ENCODE measurements at places on chromosomes 4 and X.

DNA sequence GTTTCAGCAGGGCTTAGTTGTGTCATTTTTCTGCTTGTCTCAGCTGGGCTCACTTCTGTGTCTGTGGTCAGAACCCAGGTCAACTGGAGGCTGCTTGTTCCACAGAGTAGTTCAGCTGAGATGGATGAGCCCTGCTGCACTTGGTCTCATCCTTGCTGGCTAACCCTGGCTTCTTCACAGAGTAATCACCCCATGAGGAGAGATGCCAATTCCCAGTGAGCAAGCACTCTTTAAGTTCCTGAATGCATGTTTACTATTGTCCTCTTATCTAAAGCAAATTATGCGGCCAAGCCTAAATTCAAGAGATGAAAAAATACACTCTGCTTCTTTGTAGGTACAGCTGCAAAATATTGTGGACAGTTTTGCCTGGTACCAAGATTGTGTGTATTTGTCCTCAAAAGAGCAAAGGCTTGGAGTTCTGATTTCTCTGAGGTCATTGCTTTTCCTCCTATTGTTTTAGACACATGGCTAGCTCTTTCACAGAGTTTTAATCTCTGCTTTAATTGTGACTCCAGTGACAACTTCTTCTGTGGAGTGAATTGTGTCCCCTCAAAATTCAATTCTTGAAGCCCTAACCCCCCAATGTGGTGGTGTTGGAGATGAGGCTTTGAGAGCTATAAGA lies 236.6 kb upstream of the ANKRD50 start:
- DNase-seq: no peak

GRCh38 chr4:166655705-166656104 lies 578.6 kb downstream of the SPOCK3 start:
- no peak for DNase-seq

DNA sequence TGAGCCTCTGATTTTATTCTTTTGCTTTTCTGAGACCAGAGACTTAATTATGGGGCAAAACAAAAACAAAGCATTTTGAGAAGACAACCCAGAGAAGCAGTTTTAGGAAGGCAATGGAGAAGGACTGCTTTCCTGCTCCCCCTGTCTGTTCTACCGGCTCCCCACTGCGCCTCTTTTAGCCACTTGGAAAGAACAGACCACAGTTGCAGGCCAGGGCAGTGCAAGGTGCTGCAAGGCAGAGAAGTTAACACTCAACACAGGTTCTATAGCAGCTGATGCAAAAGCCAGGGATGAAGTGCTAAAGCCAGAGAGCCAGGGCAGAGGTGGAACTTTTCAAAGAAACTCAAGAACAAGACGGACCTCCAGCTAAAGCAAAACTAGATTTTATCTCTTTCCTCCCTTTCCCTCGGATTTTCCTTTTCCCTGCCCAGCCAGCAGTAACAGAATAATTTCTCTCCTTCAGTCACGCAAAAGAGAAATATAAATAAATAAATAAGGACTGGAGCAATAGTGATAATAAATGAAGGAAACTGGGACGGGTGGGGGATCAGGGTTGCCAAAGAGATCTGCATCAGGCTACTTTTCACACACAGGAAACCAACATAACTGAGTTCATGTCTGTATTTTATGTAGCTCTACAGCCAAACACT lies 10.4 kb downstream of the SH3RF1 start:
- no peak for DNase-seq

- DNase-seq: no peak
These were observed 71.3 kb downstream of the VEGFC start for GRCh38 chr4:176721459-176721858.

GRCh38 chrX:153931151-153931550 lies 3.7 kb downstream of the NAA10 start:
- DNase-seq: no peak

DNA sequence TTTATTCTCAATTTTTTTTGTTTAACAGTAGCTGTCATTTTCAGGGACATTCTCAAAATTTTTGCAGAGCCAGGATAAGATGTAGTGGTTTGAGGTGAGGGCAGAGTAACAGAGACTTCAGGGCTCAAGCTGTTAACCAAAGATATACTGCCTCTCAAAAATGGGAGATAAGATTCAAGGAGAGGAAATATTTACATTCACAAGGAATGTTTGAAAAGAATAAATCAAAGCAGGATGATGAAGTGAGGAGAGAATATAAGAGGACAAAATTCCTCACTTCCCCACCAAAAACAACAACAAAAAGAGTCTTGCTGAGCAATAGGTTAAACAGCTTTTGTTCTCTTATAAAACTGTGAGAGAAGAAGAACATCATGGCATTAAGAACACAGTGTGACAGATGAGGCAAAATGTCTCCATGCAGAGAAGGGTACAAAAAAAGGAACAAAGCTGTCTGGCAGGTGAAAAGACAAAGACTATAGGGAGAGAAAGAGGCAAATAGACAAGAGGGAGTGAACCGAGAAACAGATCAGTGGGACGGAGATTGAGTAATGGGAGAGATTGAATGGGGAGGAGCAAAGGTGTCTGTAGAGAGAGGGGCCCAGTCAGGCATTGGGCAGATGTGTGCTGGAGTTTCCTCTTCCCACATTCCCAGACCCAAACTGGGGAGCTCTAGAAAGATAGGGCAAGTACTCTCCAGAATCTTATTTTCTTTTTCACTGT lies 106.1 kb upstream of the TMEM150C start:
- DNase-seq: no peak

DNA sequence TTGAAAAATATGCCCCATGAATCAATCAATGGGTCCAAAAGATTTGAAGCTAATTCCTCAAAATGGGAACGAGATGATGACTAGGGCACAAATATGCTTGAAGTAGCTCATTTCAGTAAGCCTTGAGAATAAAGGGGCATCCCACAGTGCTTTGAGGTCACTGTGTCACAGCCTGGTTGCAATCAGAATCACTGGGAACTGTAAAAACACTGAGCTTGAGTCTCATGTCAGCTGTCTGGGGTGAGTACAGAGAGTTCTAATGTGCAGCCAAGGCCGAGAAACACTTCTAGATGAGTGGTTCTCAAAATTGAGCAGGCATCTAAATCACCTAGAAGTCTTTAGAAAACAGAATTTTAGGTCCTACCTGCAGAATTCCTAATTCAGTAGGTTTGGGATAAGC lies 120.5 kb upstream of the EGFL6 start:
- no peak for DNase-seq

DNA sequence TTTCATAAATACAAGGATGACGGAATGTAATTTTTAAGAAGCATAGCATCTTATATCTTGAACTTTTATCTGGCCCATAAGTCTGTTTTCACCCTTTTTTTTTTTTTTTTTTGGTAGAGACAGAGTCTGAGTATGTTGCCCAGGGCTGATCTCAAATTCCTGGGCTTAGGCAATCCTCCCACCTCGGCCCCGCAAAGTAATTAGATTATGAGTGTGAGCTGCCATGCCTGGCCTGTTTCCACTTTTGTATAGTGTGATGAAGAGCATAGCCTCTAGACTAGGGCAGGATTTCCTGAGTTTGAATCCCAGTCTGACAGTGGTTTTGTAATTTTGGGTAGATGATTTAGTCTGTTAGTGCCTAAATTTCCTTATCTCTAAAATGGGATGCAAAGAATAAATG lies 11.0 kb downstream of the STIM2 start:
- DNase-seq: no peak

DNA sequence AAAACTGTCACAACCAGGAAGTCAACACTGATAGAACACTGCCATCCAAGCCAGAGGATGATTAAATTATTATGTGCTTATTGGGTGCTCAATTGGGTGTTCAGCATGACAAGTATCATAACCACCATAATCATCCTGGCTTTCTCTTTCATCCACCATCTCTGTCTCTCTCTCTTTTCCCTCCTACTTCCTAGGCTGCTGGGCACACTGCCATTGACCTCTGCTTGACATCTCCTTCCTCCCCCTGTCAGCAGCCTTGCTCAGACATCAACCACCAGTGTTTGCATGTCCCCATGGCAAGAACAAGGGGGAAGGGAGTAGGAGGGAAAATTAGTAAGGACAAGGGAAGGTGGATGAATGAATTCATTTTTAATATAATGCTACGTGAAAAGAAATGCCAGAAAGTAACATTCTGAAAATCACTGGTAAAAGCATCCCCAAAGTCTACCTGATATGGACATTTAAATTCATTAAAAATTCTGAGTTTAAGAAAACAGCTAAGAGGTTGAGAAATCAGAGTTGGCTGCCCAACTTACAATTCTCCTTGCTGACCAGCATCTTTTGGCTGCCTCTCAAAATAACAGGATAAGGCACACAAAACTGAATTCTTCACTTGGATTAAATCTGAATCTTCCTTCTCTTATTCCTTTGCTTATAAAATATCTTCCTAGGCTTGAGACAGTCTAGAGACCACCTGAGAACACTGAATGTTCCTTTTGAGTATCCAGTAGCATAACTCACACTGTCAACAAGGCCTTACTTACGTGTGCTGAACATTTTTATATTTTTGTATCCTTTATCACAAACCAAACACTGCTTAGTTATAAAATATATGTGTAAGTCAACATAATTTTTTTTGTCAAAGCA lies 48.5 kb downstream of the SNCA start:
- DNase-seq: no peak

DNA sequence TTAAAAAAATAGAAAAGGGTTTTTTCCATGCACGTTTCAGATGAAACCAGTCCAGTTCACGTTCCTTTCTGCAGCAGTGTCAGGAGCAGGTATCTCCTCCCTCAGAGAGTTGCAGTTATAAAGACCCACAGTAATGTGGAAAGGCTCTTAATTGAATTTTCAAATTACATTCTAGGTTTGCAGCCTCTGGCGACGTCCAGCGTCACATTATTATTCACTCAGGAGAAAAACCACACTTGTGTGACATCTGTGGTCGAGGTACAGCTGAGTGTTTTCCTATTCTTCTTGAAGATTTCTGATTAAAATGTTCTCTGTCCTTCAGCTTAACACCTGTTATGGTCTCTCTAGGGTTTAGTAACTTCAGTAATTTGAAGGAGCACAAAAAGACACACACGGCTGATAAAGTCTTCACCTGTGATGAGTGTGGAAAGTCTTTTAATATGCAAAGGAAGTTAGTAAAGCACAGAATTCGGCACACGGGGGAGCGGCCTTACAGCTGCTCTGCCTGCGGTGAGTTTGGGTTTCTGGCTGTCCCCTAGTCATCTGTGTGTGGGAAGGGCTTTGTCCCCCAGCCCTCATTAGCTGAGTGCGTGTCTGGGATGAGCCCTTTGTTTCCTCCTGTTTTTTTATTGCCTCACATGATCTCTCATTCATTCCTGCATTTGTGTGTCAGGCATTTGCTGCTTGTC lies 25.6 kb downstream of the ZBTB49 start:
- DNase-seq: no peak

GRCh38 chr4:185920171-185920570 lies 108.2 kb upstream of the SORBS2 start:
- DNase-seq: no peak

DNA sequence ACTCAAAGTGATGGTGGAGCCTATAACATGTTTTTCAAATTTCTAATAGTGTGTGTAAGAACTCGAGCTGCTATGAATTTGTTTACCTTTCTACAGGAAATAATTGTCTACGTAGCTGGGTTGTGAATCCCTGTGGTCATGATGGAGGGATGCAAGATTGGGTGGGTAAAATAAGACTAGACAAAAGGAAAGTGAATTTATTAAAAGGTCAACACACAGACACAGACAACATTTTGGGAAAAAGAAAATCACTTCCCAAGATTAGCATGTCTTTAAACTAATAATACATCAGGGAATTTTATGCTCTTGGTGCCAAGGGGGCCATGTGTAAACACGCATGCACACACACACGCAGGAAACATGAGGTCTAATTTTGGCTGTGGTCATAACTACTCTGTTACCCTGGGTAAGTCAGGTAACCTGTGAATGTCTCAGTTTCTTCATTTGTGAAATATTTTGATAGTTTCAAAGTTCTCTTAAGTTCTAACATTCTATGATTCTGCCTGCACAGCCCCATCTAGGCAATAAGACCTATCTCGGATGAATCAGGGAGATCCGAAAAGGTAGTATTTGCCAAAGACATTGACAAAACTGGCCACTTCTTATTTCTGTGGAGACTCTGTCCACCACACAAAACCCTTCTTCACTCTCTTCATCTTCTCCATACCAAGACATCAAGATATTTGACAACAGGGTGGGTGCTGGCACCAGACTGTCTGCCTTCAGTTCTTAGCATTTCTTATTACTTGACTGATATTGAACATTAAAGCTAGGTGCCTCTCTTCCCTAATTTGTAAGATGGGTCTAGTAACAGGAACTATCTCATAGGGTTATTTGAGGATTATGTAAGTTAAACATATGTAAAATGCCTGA lies 1.6 kb upstream of the UNC5C start:
- DNase-seq: no peak

DNA sequence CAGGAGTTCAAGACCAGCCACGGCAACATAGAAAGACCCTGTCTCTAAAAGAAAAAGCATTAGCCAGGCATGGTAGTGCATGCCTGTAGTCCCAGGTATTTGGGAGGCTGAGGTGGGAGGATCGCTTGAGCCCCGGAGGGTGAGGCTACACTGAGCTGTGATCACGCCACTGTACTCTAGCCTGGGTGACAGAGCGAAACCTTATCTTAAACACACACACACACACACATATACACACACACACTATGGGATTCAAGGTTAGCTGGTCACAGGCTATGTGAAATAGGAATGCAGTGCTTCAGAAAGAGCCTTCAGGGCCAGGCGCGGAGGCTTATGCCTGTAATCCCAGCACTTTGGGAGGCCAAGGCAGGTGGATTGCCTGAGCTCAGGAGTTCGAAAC lies 23.5 kb downstream of the NLGN3 start:
- DNase-seq: no peak

DNA sequence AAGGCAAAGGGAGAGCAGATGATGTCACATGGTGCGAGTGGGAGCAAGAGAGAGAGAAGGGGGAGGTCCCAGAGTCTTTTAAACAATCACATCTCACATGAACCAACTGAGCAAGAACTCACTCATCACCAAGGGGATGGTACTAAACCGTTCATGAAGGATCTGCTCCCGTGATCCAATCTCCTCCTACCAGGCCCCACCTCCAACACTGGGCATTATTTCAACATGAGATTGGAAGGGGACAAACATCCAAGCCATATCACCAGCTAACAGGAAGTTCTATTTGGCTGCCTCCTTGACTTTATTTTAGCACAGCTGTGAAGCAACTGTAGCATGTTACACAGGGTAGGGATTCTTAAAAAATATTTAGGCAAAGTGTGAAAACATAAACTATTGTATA lies 102.5 kb downstream of the DDIT4L start:
- DNase-seq: no peak

- DNase-seq: no peak
These were observed 343.2 kb upstream of the TRAM1L1 start for GRCh38 chr4:117428536-117428935.

- DNase-seq: no peak
These were observed 190.6 kb downstream of the CPXCR1 start for GRCh38 chrX:88937616-88938015.
